ENCODE measurements at places on chromosomes 3 and 15.

DNA sequence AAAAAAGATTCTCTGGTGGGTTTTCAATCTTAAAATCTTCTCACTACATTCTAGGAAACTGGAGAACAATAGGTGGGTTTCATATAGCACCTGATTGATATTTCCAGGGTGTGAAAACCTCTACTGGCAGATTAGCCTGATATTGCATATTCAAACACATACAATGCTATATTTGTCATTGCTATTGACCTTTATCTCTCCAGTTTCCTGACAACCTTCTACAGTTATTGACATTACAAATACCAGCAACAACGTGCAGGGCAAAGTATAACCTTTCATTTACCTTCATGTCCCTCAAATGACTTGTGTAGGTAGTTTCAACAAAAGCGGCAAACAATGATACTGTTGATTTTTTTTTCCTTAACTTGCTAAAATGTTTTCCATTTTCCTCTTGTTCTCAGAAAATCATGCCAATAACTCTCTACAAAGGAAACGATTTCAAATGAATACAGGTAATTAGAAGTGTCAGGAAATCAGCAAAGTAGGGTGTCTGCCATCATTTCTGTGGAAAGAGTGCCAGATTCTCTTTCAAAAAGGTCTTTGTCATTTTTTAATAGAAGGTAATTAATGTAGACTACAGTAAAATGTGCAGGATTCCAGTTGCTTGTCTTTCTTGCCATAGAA lies 72.6 kb upstream of the CDIN1 start:
- no peak for DNase-seq

DNA sequence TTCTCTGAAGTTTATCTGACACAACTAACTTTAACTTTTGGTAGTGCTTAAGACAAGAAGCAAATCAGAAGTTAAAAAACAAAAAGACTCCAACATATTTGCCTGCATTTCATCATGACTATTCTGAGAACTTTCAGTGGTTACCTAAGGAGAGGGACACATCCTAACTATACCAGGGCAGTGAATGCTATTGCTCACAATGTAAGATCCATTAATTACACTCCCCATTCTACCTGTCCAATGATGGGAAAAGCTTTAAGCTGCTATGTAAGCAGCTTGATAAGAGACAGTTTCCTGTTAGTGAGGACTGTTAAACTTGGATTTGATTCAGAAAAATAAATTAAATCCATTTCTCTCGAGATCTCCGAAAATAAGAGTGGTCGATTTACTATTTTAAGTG lies 37.5 kb downstream of the SERPINI1 start:
- no peak for DNase-seq

GRCh38 chr15:29518442-29518841 lies 248.8 kb upstream of the NSMCE3 start:
- no peak for DNase-seq

DNA sequence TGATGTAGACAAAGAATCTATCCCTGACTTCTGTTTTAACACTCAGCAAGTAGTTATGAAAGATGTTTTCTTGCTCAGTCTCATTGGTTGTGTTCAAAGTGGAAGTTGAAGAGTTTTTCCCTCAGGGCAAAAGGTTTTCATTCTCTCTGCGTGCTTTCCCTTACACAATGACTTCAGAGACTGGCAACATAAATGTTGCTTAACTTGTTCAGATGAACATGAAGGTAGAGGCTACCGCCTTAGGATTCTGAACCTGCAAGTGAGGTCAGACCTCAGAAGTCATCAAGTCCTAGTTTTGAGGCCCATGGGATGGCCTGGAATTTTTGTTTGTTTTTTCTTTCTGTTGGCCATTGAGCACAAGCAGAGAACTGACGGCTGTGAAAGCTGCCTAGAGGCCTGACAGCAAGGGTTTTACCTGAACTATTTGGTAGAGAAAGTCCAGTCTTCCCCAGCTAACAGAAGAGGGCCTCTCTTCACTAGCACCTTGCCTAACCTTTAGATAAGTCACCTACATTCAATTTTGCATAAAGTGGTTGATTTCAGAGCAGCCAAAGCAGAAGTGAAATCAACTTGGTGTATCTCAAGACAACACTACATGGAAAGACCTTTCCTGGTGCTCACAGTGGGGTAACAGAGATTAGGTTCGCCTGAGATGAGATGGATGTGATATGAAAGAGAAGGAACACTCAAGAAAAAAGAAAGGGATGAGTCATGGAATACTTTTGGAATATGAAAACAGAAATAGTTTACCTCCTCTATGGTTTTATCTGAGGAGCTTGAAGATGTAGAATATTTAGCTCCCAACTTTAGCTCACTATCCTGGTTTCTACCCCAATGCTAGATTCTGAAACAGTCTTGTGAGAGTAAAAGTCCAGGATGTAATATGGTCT lies 53.6 kb upstream of the AP4E1 start:
- DNase-seq, result peak; percentile 77

DNA sequence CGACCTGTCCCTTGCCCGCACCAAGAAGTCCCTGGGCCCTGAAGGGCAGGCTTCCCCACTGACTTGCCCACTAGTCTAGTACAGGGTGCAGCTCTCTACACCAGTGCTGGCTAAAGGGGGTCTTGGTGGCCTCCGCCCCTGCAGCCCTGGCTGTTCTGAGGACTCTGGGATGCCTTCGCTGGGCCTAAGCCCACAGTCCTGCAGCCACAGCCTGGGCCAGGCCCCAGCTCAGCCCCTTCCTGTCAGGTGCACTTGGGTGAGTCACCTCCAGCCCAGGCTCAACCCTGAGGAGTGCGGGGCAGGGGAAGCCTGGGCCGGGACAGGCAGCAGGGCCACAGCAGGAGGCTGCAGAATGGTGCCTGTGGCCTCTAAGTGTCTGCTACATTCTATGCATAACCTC lies 971 bp downstream of the C3orf22 start:
- DNase-seq, result no peak

DNA sequence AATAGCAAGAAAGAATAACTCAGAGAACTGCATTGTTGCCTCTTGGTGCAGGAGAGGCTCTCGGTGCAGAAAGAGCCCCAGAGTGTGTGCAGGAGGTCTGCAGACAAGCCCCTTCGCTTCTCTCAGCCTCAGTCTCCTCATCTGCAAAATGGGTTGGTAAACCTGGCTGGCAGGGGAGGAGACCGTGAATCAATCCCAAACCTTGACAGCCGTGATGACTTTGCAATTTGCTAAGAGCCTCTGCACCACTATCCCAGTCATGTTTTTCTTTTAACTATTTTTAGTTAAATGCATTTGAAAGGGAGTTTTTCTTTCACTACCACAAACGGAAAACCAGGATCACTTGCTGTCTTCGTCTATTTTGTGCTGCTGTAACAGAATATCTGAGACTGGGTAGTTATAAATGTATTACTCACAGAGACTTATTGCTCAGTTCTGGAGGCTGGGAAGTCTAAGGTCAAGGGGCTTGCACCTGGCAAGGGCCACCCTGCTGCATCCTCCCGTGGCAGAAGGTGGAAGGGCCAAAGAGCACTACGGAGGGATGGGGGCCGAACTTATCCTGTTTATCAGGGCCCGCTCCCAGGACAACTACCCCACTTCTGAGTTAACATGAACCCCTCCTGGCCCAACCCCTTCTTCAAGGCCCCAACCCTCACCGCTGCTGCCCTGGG lies 14.2 kb upstream of the IQSEC1 start:
- no peak for DNase-seq

- no peak for DNase-seq
These were observed 30.1 kb downstream of the BDH1 start for GRCh38 chr3:197525706-197526105.

Data from HL-60 (cell line).